Thoracic aorta (tissue), 2 donors: ENCODE measurements at places on chromosomes 12 and 14. TPM values are rescaled to one million over a fixed set of nuclear protein-coding genes. Genes with fewer than 3 reads are reported as not detected.

LRTM2 gene
- total RNA-seq: not detected

TEX22 gene
- not detected for total RNA-seq

ST8SIA1 gene
- 6.4 TPM for total RNA-seq

STYK1 gene
- total RNA-seq: not detected

GARIN6 gene
- total RNA-seq: not detected

POU6F1 gene
- 17.1 TPM for total RNA-seq

CLEC2D gene
- total RNA-seq: 19.2 TPM

ASCL4 gene
- total RNA-seq: not detected

GPD1 gene
- 4.2 TPM for total RNA-seq

KRT72 gene
- total RNA-seq: not detected

P2RX7 gene
- total RNA-seq: 3.2 TPM

ACSM4 gene
- not detected for total RNA-seq

NID2 gene
- 33.3 TPM for total RNA-seq

GLI1 gene
- total RNA-seq: 13.0 TPM

- no peak for DNase-seq
These were observed 60.0 kb downstream of the ARMH4 start for GRCh38 chr14:58091883-58092630.

- DNase-seq: no peak
These were observed 111.5 kb downstream of the PAX9 start for GRCh38 chr14:36773136-36773540.

DNA sequence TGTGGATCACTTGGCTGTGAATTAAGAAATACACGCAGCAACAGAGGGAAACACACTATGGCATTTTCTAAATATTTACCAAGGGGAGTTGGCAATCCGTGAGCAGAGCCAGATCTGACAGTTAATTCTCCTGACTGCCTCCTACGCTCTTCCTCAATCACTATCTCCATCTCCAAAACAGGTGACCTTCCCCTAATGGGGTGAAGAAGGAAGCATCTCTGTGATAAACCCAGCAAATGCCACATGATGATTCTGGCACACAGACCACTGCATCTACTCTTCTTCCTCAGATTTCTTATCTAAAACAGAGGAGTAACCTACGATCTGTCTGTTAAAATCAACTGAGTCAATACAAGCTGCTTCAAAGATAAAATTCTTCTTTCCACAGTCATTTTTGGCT lies 4.4 kb downstream of the SPTB start:
- no peak for DNase-seq

- no peak for DNase-seq
These were observed 5.5 kb downstream of the TNFAIP2 start for GRCh38 chr14:103128631-103129300.

DNA sequence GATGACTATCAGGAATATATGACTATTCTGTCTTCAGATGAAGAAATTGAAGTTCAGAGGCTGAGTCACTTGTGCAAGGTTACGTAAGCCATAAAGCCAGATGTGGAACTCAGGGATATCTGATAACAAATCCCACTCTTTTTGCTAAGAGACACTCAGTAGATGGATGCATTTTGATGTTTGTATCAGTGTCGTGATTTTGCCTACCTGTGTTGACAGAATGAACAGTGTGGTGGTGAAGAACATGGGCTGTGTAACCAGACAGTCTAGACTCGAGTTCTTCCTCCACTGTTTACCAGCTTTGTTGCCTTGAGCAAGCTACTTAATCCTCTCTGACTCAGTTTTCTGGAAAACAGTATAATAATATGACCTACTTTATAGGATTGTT lies 93.9 kb downstream of the DAAM1 start:
- DNase-seq: no peak

GRCh38 chr12:88339254-88339949 lies 197.3 kb downstream of the TMTC3 start:
- no peak for DNase-seq

- no peak for DNase-seq
These were observed 68.3 kb downstream of the RIMBP2 start for GRCh38 chr12:130647814-130648213.

DNA sequence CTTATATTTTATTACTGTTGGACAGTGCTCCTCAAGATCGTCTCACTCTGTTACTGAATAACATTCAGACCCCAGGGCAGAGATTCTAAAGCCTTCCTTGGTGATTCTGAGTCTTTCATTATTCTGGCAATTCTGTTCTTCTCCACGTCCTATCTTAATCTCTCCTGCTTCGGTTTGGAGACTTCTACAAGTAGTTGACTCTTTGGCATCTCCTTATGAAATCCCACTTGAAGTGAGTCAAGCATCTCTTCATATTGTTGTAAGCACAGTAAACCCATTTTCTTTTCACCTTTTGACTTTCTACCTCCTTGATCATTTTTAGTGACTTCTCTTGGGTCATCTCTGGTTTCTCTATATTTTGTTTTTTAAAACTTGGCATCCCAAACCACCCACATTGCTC lies 132.8 kb downstream of the SAMD4A start:
- no peak for DNase-seq

GRCh38 chr14:23696701-23697239 lies 60.6 kb downstream of the DHRS2 start:
- no peak for DNase-seq

GRCh38 chr12:123548107-123548506 lies 14.6 kb upstream of the RILPL1 start:
- DNase-seq: no peak

DNA sequence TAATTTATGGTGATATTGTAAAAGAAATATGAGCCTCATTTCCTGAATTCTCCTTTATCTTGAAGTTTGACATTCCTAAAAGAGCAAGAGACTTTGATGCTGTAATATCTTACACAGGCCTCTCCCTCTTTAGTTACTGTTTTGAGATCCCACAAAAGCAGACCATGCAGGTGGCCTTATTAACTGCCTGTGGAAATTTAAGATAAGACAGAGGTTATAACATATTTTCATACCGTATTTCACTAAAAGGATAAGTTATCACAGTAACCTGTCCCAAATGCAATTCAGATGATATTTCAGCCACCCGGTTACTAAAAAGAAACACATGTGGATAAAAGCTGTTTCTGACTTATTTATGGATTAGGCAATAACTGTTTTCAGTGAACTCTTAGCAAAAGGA lies 150.1 kb downstream of the NAV3 start:
- DNase-seq: no peak

- peak; percentile 71 for DNase-seq
These were observed 65.5 kb downstream of the RASSF3 start for GRCh38 chr12:64675795-64676194.

DNA sequence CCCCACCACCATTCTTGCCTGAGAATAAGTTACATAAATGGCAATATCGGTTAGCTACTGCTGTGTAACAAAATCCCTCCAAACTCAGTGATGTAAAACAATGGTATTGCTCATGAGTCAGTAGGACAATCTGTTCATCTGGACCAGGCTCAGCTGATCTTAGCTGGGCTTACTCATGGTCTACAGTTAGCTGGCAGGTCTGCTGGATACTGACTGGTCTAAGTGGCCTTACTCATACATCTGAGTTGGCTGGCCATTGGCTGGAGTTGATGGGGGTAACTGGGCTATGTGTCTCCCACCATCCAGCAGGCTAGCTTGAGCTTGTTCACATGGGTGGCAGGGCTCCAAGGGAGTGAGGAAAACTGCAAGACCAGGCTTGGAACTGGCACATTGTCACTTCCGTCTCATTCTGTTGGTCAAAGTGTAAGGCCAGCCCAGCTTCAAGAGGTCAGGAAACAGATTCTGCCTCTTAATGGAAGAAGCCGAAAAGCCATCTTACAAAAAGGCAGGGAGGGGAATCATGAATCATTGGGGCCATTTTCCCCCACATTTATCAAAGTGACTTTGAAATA lies 56.7 kb upstream of the CHGA start:
- no peak for DNase-seq

DNA sequence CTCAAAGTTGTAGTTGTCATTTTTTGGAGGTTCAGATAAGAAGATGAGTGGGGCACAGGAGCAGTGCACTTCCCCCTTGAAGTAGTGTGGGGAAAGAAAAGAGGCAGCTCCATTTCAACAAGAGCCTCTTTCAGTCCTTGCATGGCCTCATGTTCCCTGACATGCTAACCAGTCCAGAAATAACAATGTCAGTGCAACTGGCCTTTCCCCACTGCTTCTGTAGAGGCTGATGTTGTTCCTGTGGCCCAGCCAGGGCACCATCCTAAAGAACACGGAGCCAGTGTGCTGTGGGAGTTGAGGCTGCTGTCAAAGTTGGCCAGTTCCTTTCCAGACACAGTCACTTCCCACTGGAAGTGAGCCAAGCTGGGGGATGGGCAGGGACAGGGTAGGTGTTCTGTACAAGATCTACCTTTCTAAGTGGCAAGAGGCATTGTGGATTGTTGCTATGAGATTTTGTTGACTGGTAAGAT lies 77.7 kb upstream of the SLC38A2 start:
- peak; percentile 62 for DNase-seq

DNA sequence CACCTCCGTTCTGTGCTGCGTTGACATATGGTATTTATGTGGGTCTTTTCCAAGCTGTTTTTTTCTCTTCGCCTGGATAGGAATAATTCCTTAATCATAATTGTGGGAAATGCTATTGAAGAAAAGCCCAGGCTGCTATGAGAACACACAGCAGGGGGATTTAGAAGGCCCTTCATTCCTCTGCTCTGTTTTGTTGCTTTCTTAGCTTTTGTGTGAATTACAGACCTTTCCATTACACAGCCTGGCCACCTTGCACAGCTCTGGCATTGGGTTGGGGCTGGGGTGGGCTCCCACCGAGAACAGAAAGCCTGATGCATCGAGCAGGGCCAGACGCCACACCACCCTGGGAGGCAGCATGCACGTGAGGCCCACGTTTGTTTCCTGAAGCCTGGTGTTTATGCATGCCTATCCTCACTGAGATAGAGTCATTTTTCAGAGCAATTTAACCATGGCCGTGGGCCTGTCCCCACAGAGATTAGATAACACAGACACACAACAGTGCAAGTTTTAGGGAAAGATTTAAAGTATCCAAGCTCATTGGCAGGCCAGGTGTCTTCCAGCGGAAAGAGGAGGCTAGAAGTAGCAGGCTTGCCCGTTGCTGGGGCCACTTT lies 287.6 kb upstream of the PWP1 start:
- no peak for DNase-seq

GRCh38 chr12:28570811-28571210 lies 380.6 kb downstream of the CCDC91 start:
- DNase-seq: no peak

DNA sequence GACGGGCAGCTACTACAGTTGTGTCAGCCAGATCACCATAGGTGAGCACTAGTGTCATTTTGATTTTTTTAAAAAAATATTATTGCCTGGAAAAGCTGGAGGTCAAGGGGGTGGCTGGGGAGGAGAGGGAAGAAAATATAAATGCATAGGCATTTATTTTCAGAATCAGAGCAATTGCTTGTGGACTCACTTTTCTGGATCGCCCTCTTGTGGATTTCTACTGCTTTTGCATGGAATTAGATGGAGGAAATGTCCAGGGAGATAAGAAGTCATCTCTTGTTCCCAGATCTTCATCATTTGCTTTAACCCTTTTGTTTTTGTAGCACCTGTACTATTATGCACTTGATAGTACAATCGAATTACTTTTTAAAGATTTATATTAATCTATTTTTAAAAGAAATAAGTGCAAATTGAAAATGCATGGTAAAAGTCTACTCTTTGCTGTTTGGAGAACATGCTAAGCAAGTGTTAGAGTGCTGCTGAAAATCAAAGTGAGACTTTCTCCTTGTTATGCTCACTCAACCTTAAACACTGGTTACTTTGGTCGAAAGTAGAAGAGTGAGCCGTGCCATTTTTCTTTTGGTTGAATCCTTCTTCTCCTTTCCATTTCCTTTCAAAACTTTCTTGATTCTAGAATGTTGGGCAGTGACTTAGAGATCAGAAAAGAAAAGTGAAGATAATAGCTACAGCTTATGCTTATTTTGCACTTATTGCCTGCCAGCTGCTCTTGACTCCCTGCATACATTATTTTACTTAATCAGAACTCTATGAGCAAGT lies 60.6 kb upstream of the ANO4 start:
- DNase-seq: no peak

DNA sequence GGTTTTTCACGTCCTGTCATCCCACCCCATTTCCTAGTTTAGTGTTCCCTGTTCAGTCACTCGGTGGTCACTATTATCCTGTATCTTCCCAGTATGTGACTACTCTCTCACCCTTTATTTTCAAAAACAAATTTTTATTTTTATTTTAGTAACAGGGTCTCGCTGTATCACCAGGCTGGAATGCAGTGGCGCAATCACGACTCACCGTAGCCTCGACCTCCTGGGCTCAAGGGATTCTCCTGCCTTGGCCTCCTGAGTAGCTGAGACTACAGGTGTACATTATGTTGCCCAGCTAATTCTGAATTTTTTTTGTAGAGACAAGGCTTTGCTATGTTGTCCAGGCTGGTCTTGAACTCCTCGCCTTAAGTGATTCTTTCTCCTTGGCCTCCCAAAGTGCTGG lies 20.1 kb upstream of the PRICKLE1 start:
- DNase-seq: no peak

DNA sequence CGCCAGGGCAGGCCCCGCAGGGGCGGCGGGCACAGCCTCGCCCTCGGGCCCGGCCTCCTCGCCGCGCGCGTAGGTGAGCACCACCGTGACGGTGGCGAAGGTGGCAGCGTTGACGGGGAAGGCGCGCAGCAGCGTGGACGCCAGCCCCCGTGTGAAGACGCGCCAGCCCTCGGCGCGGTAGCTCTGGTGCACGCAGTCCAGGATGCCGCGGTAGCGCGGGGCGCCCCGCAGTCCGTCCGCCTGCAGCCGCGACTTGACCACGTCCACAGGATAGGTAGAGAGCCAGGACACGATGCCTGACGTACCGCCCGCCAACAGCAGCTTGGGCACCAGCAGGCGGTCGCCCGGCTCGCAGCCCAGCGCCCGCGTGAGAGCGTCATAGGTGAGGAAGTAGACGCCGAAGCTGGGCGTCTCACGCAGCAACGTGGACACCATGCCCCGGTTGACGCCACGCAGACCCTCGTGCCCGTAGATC lies 13.9 kb downstream of the SLC25A29 start:
- DNase-seq: no peak

DNA sequence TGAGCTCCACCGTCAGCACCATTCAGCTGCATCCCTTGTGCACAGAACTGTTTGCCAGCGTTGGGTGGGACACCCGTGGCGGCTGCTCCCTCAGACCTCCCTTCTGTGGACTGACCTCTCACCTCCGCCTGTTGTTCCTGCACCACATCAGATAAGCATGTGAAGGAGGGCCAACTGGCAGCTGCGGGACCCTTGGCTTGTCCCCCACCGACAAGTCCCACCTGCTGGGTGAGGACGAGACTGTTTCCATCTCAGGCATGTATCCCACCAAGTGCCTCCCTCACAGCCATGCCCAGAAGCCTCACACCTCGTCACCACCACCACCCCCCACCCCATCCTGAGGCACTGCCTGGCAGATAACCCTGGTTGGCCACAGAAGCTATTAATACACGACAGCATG lies 18.6 kb upstream of the TEAD4 start:
- no peak for DNase-seq

GRCh38 chr14:88210426-88210825 lies 112.6 kb downstream of the KCNK10 start:
- DNase-seq: no peak
